ENCODE measurements at places on chromosomes 5 and 9.

GRCh38 chr5:125549322-125549911 is 803.0 kb upstream of the ZNF608 start:
- no peak for DNase-seq

GRCh38 chr9:131467214-131467935 is 35.3 kb upstream of the POMT1 start:
- no peak for DNase-seq

DNA sequence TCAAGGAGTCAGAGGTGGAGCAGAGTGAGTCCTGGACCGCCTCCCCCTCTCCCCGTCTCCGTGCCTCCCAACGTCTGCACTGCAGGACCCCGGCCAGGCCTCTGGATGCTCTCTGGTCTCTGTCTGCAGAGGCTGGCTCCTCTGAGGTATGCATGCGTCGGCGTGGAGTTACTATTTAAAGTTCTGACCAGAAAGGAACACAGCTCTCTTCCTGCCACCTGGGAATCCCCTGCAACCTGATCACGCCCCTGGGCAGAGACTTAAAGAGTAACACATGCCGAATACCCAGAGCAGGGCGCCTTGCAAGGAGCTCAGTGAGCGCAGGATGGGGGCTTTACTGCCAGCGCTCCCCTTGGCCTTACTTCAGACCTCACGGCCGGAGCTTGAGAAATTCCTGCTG is 16.0 kb downstream of the ANXA6 start:
- DNase-seq = no peak

- DNase-seq = no peak
These were observed 432.9 kb upstream of the ACTBL2 start for GRCh38 chr5:57915536-57915935.

DNA sequence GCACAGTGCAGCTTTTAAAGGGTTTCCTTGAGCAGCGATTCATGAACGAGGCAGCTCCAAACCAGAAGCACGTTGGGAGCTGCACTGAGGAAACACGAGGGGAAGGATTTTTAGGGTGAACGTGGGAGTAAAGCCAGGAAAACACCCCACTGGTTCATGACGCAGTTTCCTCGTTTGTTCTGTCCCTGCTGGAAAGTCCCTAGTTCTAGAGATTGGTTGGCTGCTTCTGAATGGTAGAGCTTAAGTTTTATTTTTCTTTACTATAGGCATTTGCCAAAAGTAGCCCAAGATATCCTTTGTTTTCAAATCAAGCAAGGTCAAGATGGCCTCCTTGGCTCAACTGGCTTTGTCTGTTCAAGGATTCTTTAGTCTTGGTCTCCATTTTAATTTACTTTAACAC is 116.5 kb upstream of the CACNA1B start:
- no peak for DNase-seq

DNA sequence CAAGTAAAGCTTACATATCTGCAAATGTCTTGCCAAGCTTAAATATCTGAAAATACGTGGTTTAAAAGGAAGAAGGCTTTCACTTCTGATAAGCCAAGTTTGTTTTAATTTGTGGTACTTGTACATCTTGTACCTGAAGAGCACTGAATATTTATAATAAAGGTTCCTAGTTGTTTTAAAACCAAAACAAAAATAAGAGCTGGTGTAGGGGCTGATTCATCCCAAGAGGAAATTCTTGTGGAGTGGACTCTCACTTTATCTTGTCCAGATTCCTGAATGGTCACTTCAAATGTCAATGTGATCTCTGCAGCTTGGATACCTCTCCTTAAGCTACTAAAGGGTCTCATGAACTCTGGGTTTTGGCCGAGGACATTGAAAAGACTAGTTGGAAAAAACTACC is 29.5 kb downstream of the MAMDC2 start:
- DNase-seq = no peak

- no peak for DNase-seq
These were observed 68.4 kb downstream of the CFAP95 start for GRCh38 chr9:69888856-69889585.

DNA sequence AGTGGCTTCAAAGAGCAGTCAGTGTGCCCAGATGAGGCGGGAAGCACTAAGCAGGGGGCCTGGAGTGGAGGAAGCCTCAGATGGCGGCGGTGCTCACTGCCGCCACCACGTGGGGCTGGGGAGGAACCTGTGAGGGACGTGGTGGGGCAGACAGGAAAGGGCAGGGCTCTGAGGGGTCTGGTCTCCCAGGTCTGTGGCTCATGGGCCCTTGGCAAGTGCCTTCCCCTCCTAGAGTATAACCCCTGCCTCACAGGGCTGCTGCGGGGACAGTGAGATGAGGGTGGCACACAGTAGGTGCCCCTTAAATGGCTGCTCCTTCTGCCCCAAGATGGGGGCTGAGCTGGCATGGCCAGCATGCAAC is 26.6 kb downstream of the NR5A1 start:
- DNase-seq = no peak

- no peak for DNase-seq
These were observed 15.5 kb upstream of the CTNNA1 start for GRCh38 chr5:138737494-138738265.
